Psoas muscle (tissue), 8 donors: ENCODE measurements at places on chromosomes 7 and 10.
A peak's percentile ranks its signal among the peaks of the same experiment; 100 is the strongest.

- DNase-seq: no peak
Measured at GRCh38 chr7:154546946-154547587, 455.9 kb downstream of the PAXIP1 start.

DNA sequence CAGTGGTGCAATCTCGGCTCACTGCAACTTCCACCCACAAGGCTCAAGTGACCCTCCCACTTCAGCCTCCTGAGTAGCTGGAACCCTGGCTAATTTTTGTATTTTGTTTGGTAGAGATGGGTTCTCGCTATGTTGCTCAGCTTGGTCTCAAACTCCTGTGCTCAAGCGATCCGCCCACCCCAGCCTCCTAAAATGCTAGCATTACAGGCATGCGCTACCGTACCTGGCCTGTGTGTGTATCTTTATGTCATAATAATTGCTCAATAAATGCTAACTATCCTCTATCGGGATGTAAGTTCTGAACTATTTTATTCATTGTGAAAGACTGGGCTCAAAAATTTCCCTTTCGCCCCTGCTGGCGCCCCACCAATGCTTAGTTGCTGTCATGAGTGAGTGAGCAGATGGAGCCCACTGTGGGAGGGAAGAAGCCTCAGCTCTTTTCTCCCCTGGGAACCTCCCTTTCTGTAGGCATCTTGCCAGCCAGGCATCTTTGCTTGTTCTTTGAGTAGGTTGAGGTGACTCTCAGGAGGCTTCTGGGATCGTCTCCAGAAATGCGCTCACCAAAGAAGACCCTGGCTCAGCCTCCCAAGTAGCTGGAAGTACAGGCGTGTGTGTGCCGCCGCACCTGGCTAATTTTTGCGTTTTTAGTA lies 38.3 kb downstream of the CAMK1D start:
- DNase-seq: no peak

- DNase-seq: no peak
Measured at GRCh38 chr7:21086688-21087087, 300.0 kb upstream of the SP8 start.

GRCh38 chr10:78747401-78748234 lies 321.1 kb upstream of the ZMIZ1 start:
- DNase-seq: no peak

GRCh38 chr7:78279032-78279431 lies 480.5 kb downstream of the PHTF2 start:
- no peak for DNase-seq

- peak; percentile 80 for DNase-seq
Measured at GRCh38 chr10:119421891-119422681, 120.4 kb downstream of the RGS10 start.

DNA sequence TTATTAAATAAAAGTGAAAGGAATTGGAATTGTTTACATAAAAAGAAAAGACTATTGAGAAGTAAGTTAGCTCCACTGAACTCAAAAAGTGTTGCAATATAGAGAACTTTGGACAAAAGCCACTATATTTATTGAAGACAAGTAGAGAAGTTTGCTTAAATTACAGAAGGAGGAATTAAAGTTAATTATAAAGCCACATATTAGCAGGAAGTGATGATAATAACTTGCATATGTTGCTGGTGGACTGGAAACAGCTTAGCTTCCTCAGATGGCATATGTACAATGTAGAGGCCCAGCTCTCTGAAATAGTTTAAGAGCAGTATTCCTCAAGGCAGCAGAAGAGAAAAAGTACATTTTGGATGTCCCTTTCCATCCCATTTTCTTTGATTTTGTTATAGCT lies 400.7 kb downstream of the GATA3 start:
- no peak for DNase-seq

DNA sequence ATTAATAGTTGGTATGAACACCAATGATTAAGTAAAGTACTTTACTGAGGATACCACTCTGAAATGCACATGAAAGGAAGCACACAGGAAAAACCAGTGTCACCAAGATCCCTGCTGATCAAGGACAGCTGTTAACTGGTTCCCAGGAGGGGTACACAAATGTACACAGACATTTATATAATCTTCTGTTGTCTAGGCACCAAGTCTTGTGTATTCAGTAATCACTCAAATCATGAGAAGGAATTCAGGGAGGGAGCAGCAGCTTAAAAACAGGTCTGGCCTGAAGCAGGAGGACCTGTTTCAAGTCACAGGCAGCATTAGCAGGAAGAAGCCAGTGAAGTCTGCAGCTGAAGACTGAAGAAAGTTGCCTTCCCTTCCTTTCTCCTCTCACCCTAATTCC lies 18.7 kb downstream of the MPP7 start:
- DNase-seq: no peak

DNA sequence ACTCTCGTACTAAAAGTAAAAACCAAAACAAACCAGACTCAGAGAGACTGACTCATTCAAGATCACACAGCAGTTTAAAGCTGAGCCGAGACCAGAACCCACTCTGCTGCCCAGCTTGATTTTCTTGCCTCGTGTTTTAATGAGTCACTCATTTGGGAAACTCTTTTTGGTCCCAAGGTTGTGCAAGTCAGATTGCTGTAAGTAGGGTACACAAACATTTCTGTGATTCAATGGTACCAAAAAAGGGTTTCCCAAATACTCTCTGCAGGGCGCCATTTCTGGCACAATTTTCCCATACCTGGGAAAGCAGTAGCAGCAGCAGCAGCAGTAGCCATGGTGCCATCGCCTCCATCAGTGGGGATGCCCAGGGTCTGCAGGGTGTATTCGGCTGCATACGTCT lies 69.9 kb downstream of the ASAH2B start:
- no peak for DNase-seq

- no peak for DNase-seq
Measured at GRCh38 chr10:84783386-84783785, 455.0 kb downstream of the CCSER2 start.

GRCh38 chr10:62870866-62871265 lies 54.7 kb upstream of the EGR2 start:
- no peak for DNase-seq

- no peak for DNase-seq
Measured at GRCh38 chr10:64558094-64558835, 1037.1 kb downstream of the REEP3 start.

DNA sequence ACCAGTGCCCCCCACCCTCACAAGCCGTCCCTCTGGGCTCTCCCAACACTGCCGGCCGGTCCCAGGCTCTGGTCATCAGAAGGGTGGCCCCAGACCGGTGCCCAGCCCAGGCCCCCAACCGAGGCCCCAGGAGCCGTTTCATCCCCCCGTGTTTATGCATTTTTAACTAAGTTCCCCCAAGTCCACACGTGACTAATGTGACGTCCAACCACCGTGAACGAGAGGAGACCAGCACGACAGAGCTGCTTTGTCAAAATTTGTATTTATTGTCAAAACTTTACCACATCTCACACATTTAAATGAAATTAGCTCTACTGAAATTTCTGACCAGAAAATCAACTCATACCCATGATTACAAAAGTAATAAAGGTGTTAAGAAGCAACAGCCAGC lies 8.6 kb downstream of the VENTX start:
- DNase-seq: no peak

GRCh38 chr7:99460651-99461050 lies 5.3 kb downstream of the ATP5MF start:
- DNase-seq: no peak

- DNase-seq: no peak
Measured at GRCh38 chr7:116569737-116570136, 44.9 kb downstream of the CAV1 start.

- no peak for DNase-seq
Measured at GRCh38 chr10:85647741-85648140, 718.9 kb downstream of the GRID1 start.

DNA sequence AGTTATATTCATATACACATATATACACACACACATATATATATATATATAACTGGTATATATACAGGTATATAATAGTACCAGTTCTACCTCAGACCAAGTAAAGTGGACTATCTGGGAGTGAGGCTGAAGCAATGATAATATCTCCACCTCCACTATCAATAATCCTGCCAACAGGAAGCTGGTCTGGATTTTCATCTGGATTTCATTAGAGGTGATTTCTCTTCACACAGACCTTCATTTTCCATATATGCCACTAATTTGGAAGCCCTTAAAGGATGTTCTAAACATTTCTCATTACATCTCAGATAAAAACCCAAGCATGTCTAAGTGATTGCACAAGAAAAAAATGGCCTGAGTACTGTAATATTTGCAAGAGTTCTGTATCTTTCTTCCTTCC lies 1.7 kb upstream of the SLC35B4 start:
- DNase-seq: no peak

- peak; percentile 94 for DNase-seq
Measured at GRCh38 chr7:101126651-101127459, at the start of gene SERPINE1. TSS of gene SERPINE1 (plus strand) at chr7:101127104. CDS start at chr7:101128394, 1,290 bp downstream.

GRCh38 chr7:70704831-70705346 lies 427.1 kb upstream of the GALNT17 start:
- no peak for DNase-seq

GRCh38 chr7:125149151-125149550 lies 219.5 kb upstream of the POT1 start:
- DNase-seq: no peak
